GM23248 (cell line): ENCODE measurements at places on chromosomes 12 and 14. TPM values are rescaled to one million over a fixed set of nuclear protein-coding genes. Genes with fewer than 3 reads are reported as not detected.

TOMM20L gene
- total RNA-seq: not detected in 2 replicates

GNG2 gene
- total RNA-seq: 13.8 and 14.7 TPM in 2 replicates

HOMEZ gene
- 7.6 and 8.7 TPM in 2 replicates for total RNA-seq

PLEKHH1 gene
- total RNA-seq: under 0.01 TPM in 1 of 2 replicates, not detected in the other

DAO gene
- not detected in 2 replicates for total RNA-seq

RFLNA gene
- 4.6 and 4.9 TPM in 2 replicates for total RNA-seq

AVPR1A gene
- total RNA-seq: not detected in 2 replicates

SERPINA12 gene
- not detected in 2 replicates for total RNA-seq

PAX9 gene
- total RNA-seq: not detected in 2 replicates

P2RX2 gene
- not detected in 2 replicates for total RNA-seq

KLRG1 gene
- not detected in 2 replicates for total RNA-seq

IFI27 gene
- not detected in 2 replicates for total RNA-seq

OR6C76 gene
- not detected in 2 replicates for total RNA-seq

ERP27 gene
- total RNA-seq: not detected in 2 replicates

HOXC13 gene
- total RNA-seq: not detected in 2 replicates

AHNAK2 gene
- 58.0 and 64.9 TPM in 2 replicates for total RNA-seq

KCNJ8 gene
- total RNA-seq: 17.8 and 19.6 TPM in 2 replicates

CCDC38 gene
- under 0.01 TPM in 1 of 2 replicates, not detected in the other for total RNA-seq

FGF23 gene
- not detected in 2 replicates for total RNA-seq

C14orf132 gene
- 18.6 TPM in 2 replicates for total RNA-seq

SPIC gene
- total RNA-seq: not detected in 2 replicates

SLC39A9 gene
- 89.7 and 90.9 TPM in 2 replicates for total RNA-seq

BHLHE41 gene
- 0.76 and 1.6 TPM in 2 replicates for total RNA-seq

CEBPE gene
- not detected in 2 replicates for total RNA-seq

AMDHD1 gene
- 1.1 and 1.3 TPM in 2 replicates for total RNA-seq

SMCO2 gene
- total RNA-seq: not detected in 2 replicates

PLEK2 gene
- total RNA-seq: 10.8 and 12.4 TPM in 2 replicates

KRT74 gene
- total RNA-seq: not detected in 2 replicates

EPYC gene
- total RNA-seq: not detected in 2 replicates

NKX2-1 gene
- total RNA-seq: not detected in 2 replicates

KRT73 gene
- not detected in 2 replicates for total RNA-seq

KCNMB4 gene
- 1.8 and 2.7 TPM in 2 replicates for total RNA-seq

ALDH1L2 gene
- total RNA-seq: 50.9 and 83.0 TPM in 2 replicates

STYX gene
- total RNA-seq: 19.3 and 20.1 TPM in 2 replicates
